ENCODE measurements at places on chromosomes 4 and X.

GRCh38 chr4:76905521-76905920 is 7.6 kb upstream of the SOWAHB start:
- DNase-seq, result no peak

GRCh38 chr4:144902614-144903013 is 195.4 kb downstream of the ANAPC10 start:
- DNase-seq, result no peak

GRCh38 chr4:153467897-153468262 is 1.7 kb downstream of the TMEM131L start:
- DNase-seq, result no peak

- no peak for DNase-seq
Observed at GRCh38 chrX:24002167-24002566, 24.8 kb downstream of the KLHL15 start.

GRCh38 chrX:138794246-138794645 is 82.7 kb upstream of the FGF13 start:
- DNase-seq, result no peak
